ENCODE measurements at places on chromosomes 13 and 19.

DNA sequence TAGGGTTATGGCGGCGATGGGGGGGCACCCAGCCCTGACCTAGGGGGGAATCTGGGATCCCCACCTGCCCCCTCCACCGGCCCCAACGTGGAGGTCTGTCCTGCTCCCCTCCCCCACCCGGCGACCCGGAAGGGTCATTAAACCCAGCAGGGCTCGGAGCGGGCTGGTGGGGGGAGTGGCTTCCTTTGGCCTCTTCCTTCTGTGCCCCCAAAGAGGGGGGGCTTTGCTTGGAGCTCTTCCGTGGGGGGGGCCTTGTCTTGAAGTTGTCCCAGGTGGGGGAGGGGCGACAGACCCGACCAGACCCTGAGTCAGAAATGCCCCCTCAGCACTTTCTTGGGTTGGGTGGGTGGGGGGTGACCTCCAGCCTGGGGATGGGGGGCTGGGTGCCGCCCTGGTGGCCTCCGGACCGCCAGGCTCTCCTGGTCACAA, 1.5 kb downstream of the ARID3A start:
- peak; percentile 72 for DNase-seq

- DNase-seq = no peak
Observed at GRCh38 chr13:113497217-113497616, 6.7 kb upstream of the DCUN1D2 start.

DNA sequence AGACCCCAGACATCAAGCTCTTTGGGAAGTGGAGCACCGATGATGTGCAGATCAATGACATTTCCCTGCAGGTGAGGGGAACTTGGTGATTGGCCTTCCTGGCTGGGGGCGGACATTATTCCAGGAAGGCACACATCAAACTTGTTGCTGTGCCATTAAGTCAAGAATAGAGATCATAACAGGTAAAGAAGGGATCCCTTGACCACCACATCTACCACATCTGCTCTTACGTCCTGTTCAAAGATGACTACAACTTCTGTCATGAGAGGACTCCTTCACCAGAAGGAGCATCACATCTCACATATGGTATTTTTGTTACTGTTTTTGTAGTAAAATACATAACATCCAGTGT, 1.1 kb downstream of the RPS5 start:
- no peak for DNase-seq

- DNase-seq = peak; percentile 27
Observed at GRCh38 chr13:99626461-99627082, 125.3 kb downstream of the TM9SF2 start.

DNA sequence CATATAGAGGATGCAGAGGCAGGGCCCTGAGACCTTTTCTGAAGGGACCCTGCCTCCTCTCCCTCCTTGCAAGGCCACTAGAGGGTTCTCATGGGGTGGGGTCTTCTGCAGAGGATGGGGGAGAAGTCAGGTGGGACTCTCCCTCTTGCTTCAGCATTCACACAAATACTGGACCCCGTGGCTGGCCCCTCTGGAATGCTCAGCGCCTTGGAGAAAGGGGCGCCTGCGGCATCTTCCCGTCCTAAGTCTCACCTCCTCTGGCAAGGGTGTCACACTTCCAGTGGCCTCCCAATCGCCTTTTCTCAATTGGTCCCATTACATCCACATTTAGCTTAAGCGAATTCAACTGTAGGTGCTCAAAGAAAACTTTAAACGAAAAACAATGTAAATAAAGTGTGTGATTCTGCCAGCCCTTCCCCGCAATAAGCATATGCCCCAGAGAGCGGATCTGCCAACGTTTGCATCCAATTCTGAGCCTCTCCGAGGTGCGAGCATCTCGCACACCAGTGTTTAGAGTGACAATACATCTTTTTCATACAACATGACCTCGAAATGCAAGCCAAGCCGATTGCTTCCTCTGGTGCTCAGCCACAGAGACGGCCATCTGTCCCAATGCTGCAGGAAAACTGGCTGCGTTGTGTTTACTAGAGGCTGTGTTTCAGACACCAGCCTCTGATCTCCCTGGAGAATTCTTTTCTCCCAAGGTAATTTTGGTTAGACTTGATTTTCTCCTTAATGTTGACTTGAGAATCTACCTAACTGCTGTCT, 69.1 kb upstream of the WASF3 start:
- DNase-seq = no peak

DNA sequence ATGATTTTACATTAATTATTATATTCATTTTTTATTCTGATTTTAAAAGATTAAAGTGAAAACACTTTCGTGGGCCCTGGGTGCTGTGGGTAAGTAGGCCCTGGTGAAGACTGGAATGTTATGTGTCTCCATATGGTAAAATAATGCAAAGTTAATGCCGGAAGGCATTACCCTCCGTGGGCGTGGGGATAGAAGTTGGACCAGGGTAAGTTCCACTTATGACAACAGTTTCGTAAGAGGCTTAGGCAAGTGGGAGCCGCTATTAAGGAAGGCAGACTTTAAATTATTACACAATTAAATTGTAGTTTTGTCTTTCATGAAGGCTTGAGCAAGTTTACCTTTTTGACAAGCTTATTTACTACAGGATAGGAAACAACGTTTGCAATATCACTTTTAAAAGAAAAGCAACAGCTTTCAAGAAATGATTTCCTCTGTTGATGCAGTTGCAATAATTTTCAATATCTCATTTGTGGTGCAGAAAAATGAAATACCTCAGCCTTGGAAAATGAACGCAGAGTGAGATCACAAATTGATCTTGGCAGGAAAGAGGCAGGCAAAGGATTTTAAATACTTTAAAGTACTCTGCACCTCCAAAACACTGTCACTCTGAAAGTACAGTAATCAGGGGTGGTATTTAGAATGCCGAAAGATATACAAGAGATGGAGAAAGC, 310.6 kb downstream of the DCT start:
- no peak for DNase-seq

DNA sequence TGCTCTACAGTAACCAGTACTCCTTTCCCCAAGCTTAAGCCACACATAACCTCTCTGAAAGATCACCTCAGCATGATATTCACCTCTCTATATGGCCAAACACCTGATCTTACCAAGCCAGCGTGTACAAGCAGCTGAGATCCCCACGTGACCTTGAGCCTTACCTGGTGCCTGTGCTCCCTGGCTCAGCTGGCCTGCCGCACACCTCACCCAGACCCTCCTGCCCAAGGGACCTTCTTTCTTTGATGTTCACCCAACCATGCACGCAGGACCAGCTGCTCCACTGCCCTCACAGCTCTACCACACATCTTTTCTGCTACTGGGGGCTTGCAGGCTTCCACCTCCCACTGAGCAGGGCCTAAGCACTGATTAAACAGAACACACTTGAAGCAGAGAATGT, 9.0 kb downstream of the DHRS12 start:
- DNase-seq = no peak

All from iPS-NIHi11 (cell line).